ENCODE measurements at places on chromosomes 1 and 21. TPM values are rescaled to one million over a fixed set of nuclear protein-coding genes. Genes with fewer than 3 reads are reported as not detected.
A peak's percentile ranks its signal among the peaks of the same experiment; 100 is the strongest.

GRCh38 chr1:245621589-245621988, 466.8 kb downstream of the KIF26B start:
- no peak for DNase-seq

DNA sequence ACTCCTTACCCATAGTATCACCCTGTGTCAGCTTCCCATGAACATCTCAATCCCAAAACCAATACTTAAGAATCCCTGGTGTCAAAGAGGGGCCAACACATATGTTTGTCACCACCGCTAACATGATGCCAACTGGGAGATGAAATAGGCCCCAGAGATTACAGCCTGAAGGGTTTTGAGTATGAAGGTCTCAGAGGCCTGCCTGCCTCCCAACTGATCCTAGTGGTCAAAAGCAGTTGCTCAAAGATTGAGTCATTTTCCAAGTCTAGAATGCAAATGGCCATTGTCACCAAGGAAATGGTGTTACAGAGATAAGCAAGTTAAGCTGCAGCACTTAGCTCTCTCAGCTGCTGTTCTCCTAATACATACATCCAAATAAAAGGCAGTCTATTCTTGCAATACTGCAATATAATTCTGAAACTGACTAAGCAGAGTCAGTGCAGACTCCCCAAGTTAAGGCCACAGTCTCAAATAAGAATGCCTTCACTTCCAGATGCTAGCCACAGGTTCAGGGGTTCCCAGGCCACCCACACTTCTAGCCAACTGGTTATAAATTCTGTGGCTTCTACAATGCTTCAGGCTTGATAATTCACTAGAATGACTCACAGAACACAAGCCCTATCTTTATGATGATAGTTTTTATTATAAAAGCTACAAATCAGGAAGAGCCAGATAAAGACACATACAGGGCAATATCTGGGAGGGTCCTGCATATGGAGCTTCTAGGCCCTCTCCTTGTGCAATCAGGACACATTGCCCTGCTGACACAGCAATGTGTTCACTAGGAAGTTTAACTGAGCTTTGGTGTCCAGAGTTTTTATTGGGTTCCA, 18.7 kb downstream of the DUSP10 start:
- DNase-seq, result no peak

- DNase-seq, result no peak
Measured at GRCh38 chr1:8412183-8412831, 94.4 kb downstream of the SLC45A1 start.

DNA sequence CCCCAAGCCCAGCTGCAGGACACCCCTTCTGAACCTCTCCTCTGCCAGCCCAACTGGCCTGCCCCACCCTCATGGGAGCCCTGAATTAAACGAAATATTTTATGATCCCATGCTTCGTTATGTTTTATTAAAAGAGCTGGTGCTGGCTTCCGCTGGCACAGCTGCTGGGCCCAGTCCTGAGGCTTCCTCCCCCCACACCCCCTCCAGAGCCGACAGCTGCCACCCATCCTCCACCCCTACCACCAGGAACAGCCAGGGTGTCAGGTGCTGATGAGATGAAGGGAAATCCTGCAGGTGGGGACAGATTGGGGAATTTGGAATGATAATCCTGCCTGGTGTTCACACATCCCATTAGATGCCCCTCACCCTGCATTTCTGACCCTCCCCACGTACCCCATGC, 19.0 kb downstream of the IGSF21 start:
- no peak for DNase-seq

GRCh38 chr21:41393876-41394465, 32.1 kb upstream of the MX1 start:
- peak; percentile 17 for DNase-seq

DNA sequence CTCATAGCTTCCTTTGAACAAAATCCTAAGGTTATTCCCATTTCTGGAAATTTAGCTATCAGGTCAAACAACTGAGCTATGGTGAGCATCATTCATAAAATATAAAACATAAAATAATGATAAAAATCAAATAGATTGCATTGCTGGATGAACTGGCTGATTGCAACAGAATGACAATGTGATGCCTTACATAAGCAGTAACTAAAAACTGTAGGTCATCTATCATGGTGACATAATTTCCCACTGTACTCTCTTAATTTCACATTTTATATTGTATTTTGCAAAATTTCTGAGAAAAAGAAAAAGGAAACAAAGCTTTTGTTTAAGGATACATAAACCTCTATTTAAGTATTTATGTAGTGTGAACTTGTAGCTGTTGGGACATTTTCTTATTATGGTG, 4.6 kb downstream of the PTGER3 start:
- DNase-seq, result no peak

GRCh38 chr1:79629414-79629813, 622.9 kb upstream of the ADGRL4 start:
- DNase-seq, result no peak

RORC gene
- 0.52 TPM for total RNA-seq
